CD4-positive, alpha-beta T cell treated with Interleukin-6 at 100 ng/mL for 8 hours (primary cell): ENCODE measurements at places on chromosomes 4 and X.

GRCh38 chr4:131488772-131489171, 1660.3 kb upstream of the PCDH10 start:
- DNase-seq = no peak

- no peak for DNase-seq
Observed at GRCh38 chr4:74997948-74998729, 65.2 kb downstream of the PARM1 start.

GRCh38 chrX:139581068-139581467, 50.5 kb downstream of the F9 start:
- DNase-seq = no peak

- DNase-seq = no peak
Observed at GRCh38 chrX:52280812-52281211, 88.0 kb upstream of the XAGE2 start.
